ENCODE measurements at places on chromosomes 6 and 20.

GRCh38 chr6:50816947-50817645 is 1.6 kb upstream of the TFAP2B start:
- DNase-seq: no peak

- DNase-seq: no peak
These were observed 50.8 kb downstream of the CNR1 start for GRCh38 chr6:88115307-88115706.

DNA sequence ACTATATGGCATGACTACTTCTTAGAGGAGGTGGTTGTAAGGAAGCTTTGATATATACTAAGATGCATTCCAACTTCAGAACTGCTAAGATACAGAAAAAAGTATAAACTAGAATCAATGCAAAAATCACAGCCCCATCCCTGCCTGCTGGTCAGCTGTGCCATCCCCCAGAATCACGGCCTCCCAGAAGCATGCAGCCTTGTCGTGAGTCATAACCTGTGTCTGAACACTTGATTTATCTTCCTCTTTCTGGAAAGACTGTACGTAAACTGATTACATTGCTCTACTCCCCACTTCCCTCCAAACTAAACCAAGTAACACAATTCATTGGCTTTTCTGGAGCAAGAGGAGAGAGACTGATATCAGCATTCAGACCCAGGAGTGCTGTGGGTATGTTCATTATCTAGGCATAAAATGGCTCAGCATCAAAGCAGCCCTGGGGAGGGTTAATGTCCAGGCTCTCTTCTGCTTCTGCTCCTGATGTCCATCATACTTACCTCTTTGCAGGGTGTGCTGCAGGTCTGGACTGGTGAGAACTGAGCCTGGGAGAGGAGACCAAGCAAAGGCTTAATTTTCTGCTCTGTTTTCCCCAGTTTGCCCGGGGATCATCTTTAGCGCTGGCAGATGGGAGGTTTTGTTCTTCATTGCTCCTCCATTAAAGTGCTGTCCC is 18.4 kb downstream of the SCP2D1 start:
- DNase-seq: no peak

DNA sequence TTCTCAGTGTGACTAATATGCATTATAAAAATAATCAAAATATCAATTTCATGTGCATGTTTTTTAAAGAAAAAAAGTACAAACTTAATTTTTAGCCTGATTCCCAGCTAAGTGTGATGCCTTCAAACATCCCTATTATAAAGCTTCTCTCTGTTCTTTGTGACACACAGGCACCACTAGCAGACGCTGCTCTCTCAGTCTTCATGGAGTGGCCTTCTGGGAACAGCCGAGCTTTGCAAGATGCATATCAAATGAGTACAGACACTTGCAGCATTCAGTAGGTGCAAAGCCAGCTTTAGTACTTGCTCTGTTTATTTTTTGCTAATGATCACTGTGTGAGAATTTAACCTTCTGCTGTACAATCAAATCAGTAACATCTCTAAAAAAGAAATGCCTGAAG is 340.0 kb downstream of the ADGRB3 start:
- no peak for DNase-seq

GRCh38 chr6:68777956-68778355 is 142.9 kb downstream of the ADGRB3 start:
- DNase-seq: no peak

DNA sequence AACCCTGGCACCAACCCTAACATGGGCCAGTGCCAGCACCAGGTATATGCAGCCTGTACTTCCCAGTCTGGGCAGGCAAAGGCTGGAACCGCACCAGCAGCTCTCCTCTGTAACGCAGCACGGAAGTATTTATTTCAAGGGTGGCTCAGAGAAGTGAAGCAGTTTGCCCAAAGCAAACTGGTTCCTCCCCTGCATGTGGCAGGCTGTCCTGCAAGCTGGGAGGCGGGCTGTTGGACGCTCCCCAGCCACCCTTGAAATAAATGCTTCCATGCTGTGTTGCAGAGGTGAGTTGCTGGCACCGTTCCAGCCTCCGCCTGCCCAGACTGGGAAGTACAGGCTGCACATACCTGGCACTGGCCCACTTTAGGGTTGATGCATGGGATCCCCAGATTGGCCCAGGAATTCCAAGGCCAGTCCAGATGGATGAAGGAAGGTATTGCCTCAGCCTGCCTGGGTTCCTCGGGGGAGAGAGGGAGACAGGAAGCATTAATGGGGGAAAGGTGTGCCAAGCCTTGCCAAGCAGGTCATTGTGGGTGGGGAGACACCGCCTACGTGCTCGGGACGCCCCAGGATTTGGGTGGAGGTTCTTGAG is 49.8 kb downstream of the PPARD start:
- no peak for DNase-seq

DNA sequence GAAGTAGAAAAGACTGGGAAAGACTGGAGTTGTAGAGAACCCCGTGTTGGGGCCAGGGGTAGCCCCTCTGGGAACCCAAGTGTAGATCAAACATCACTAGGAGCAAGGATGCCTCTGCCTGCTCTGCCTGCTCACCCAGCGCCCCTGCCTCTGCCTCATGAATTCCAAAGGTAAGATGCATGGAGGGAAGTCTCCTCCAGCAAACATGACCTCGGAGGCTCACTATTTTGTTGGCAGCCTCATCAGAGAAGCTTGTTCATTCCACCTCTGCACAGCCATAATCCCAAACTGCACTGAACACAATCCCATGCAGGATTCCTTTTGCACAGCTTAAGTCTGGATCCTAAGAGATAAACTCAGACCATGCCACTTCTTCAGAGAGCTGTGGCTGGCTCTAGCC is 4.9 kb downstream of the FRS3 start:
- no peak for DNase-seq

Measured in GM12878 (cell line).